SW480 (cell line): ENCODE measurements at places on chromosomes 6 and 20.
A peak's percentile ranks its signal among the peaks of the same experiment; 100 is the strongest.

DNA sequence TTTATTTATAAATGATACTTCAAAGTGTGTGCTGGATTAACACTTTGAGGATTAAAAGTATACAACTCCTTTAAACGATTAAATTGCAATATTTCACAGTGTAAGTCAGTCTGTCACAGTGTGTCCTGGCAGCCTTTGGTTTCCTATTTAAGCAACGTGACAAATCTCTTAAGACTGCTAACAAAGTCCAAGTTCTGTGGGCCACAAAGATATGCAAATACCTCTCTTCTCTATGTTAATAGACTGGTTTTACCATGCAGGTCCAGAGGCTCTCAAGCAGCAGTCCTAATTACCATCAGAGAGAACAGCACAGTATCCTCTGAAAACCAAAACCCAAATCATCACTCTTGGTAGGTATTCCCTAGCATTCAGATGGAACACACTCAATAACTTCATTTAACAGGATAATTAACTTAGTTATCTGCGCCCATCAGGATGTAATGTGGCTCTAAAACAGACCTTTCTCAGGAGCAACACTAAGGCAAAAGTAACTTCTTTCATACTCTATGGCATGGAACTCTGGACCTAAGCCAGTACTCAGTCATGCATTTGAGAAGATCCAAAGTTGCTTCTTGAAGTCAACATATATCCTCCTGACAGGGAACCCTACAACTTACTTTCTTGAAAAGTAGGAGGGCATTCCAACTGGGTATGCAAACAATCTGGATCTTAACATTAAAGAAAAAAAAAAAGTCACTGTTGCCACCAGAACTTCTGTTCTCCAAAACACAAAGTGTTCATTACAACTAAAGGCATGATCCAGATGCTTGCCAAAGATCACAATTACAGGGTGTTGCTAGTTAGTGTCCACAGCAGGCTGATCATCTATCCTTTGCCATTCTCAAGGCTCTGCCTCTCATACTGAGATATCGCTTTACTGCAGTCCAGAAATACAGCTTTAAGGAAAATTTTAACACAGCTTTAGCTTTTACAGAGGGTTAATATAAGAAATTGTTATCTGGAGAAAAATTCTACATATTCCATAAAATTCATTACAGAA is 53.2 kb downstream of the MAN1A1 start:
- no peak for DNase-seq

- DNase-seq = no peak
Observed at GRCh38 chr6:154277629-154278017, 79.0 kb downstream of the IPCEF1 start.

DNA sequence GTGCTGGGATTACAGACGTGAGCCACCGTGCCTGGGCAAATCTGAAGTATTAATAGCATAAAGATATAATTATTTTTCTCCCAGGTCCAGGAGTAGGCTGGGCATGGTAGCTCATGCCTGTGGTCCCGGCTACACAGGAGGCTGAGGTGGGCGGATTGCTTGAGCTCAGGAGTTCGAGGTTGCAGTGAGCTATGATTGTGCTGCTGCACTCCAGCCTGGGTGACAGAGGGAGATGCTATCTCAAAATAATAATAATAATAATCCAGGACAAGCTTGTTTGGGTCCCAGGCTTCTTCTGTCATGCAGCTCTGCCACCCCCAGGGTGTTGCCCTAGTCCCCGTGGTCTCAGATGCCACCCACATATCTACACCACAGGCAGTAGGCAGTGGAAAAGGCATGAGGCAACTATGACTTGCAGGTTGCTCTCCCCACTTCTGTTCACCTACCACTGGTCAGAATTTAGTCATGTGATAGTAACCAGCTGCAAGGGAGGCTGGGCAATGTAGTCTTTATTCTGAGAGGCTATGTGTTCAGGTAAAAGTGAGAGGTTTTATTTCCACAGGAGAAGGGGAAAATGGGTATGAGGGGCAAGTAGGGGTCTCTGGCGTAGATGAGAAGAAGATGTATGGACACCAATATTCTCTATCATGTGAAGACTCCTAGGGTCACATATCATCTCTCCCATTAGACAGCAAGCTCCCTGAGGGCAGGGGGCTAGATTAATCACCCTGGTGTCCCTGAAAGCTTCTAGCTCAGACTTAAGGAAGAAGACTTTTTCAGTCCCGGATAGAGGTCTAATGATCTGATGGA is 25.7 kb downstream of the TCF15 start:
- DNase-seq = peak; percentile 70

- no peak for DNase-seq
Observed at GRCh38 chr20:33658929-33659328, 3.2 kb upstream of the C20orf144 start.

DNA sequence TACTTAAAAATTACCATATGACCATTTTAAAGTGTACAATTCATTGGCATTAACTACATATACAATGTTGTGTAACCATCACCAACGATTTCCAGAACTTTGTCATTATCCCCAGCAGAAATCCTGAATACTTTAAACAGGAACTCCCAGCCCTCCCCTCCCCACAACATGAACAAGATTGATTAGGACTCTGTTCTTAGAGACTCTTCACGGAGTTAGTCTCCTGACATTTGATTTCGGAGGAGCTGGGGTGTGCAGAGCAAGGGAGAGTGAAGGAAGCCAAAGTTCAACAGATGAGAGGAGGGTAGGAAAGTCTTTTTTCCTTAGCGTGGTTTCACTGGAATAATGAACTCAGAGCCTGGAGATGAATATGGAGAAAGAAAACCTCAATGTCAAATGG is 17.2 kb upstream of the QKI start:
- DNase-seq = no peak

DNA sequence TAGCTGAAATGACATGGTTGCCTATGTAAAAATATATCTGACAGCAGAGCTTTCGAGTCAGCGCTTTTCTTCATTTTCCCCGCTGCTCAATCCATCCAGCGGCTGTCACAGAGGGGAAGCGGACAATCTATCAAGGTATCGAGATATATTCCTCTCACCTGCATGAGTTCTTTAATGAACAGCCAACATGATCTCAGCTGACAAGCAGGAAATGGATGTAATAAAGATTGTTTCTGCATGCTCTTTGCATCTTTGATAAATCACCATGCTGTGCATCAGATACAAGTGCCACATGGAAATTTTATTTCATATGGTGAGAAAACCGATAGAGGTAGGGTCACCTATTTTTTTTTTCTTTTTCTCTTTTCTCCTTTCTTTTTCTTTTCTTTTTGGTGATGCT is 602.3 kb upstream of the MMS22L start:
- DNase-seq = no peak

GRCh38 chr6:42898891-42899361 is 16.9 kb upstream of the PTCRA start:
- peak; percentile 41 for DNase-seq

GRCh38 chr6:31005249-31006020 is 4.8 kb upstream of the MUC22 start:
- no peak for DNase-seq

DNA sequence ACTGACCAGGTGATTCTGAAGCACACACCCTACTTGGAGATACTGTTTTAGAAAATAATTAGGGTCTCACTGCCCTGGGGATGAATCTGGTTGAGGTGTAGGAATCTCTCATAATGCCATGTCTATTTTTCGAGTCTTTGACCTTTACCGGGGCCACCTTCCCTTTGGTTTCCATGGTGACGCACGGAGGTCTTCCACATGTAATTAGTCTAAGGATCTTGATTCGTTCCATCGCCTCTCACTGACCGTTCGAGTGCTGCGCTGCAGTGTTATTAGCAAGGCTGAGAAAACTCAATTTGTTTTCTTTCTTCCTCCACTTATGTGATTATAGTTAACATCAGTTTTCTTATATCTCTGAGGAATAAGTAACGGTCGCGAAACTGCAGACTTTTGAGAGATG is 144.3 kb upstream of the SPACA1 start:
- no peak for DNase-seq

- DNase-seq = no peak
Observed at GRCh38 chr6:85026021-85026420, 261.6 kb upstream of the TBX18 start.

GRCh38 chr6:25025919-25026301 is 90.2 kb upstream of the RIPOR2 start:
- DNase-seq = no peak

DNA sequence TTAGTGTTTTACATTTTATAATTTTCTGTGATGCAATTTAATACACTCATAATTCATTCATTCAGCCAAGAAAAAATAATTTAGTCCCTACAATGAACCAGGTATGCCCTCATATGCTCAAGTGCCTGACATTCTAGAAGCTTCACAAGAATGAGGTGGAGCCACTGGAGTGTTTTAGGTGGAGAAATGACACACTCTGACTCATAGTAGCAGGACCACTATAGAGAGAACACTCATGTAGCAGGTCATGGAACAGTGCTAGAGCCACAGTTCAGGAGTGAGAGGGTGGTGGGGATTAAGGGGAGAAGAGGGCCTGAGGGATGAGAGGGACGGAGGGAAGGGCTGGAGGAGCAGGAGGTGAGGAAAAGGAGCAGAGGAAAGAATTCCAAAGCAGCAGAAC is 1.4 kb upstream of the HLA-G start:
- DNase-seq = peak; percentile 17

DNA sequence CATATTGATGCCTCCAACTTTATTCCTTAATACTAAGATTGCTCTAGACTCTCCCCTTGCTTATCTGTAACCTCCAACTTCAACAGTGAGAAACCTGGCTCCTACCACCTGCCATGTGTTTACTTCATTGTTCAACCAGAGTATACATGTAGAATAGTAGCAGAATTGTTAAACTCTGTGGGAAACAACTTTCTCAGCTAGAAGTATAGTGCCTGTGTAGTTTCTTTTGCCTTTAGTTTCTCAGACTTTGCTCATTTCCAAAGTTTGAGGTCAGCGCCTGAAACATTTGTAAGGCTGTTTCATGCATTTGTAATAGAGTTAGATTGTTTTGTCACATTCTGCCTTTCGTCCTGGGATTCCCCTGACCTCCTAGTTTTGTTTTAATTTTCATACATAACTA is 34.9 kb upstream of the HECA start:
- DNase-seq = no peak

- no peak for DNase-seq
Observed at GRCh38 chr6:54646069-54646950, 200.3 kb upstream of the FAM83B start.

- no peak for DNase-seq
Observed at GRCh38 chr6:39698789-39699188, 26.4 kb downstream of the KIF6 start.

DNA sequence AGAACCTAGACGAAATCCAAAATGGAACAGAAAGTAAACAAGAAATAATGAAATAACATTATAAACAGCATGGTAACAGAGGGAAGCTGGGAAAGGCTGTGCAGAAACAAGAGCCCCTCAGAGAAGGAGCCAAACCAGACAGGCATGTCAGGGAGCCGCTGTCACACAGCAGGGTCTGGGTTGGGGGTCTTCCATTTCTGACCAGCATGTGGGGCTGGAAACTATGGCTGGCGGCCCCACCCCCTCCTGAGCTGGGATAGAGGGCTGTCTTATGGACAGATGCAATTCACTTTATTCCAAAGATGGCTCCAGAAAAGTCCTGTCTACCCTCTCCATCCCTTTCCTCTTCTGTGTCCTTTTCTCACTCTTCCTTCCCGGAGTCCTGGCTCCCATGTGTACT is 27.3 kb downstream of the C6orf89 start:
- no peak for DNase-seq

GRCh38 chr20:2888224-2888955 is 15.1 kb downstream of the PTPRA start:
- DNase-seq = no peak

GRCh38 chr20:34538671-34539123 is 19.8 kb upstream of the MAP1LC3A start:
- DNase-seq = peak; percentile 52

- DNase-seq = no peak
Observed at GRCh38 chr6:13478525-13478966, 8.9 kb downstream of the GFOD1 start.

GRCh38 chr20:44073675-44074071 is 113.3 kb downstream of the JPH2 start:
- DNase-seq = no peak

GRCh38 chr6:53433261-53433950 is 84.7 kb upstream of the ELOVL5 start:
- DNase-seq = no peak

DNA sequence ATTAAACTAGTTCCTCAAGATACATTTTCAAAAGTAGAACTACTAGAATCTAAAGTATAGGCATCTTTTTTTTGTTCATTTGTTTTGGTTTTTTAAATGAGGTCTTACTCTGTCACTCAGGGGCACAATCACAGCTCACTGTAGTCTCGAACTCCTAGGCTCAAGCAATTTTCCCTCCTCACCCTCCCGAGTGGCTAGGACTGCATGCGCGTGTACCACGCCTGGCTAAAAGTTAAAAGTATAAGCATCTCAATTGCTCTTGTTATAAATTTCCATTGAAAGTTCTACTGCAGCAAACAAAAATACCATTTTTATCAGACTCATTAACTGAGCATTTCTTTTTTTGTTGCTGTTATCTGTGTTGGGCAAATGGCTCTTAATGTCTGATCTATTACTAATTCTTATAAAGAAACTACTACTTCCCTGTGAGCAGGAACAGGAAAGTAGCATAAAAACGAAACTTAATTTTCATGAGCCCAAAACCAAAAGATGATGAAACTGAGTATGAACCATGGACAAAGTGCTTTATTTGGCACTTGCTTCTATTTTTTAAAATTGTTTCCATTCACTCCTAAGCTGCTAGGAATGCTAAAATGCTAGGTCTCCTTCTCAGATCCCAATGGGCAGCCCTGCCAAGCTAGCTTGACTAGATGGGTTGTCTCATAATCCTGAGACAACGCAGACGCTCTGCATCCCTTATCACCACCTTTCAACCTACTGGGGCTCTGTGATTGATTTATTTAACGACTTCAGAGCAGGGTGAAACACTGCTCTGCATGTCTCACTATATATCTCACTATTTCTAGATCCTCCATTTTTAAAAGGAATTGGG is 36.9 kb downstream of the TRPC4AP start:
- DNase-seq = no peak

- DNase-seq = no peak
Observed at GRCh38 chr6:129233458-129234134, 350.7 kb downstream of the LAMA2 start.

DNA sequence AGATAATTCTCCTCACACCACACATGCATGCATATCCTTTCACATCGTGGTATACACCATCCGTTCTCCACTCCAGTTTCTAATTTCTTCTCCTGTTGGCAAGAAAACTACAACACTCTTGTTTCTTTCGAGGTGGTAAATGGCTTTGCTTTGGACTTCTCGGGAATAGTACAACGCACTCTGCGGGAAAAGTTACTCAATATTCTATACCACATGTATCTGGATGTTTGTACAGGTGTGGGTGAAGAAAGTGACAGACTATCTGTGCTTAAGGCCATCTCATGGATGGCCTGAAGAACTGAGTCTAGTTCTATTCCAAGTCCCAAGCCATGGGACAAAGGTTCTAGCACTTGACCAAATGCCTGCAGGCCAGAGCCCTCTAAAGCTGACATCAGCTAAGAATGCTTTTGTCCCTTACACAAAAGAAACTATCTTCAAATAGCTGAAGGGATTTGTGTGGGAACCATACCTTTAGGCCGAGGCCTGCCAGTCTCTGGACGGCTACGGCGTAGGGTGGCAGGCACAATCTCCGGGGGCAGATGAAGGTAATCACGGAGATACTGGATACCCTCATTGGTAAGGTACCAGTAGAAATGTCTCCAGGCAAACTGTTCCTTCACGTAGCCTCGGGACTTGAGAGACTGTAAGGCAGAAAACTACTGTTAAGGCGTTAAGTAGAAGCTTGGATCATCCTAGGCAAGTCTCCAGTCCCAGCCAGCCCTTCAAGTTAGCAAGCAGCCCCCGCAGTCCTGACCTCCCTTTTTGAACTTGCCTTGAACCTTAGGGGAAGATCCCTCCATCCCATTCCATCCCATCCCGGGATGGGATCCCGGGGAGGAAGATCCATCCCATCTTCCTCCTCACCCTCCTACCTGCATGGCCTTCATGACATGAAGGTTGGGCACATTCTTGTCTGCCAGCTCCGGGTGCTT is 1.4 kb downstream of the RPS10 start:
- no peak for DNase-seq
